ENCODE measurements at places on chromosomes 5 and 9. TPM values are rescaled to one million over a fixed set of nuclear protein-coding genes. Genes with fewer than 3 reads are reported as not detected.

DNA sequence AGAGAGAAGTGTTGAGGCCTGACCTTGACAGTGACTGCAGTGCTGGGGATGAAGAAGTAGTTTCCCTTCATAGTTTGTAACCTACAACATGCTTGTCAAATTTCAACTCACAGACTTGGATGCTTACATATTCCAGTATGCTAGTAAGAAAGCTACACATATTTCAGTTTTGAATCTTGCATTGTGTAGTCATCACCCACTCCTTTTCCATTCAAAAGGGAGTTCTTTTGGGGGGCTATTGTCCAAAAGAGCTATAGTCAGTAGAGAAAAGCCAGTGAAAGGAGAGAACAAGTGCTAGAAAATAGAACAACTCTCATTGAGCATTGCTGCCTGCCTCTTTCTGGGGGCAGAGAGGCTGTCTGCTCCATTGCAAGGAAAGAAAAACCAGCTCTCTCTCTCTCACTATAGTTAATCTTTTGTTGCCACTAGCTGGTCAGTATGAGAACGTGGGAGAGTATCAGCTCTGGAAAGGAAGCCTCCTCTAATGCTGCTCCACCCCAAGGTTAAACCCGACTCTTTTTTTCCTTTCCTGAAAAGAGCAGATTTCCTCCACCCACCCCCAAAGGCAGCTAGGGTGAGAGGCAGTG lies 7.3 kb downstream of the ASTN2 start:
- DNase-seq: no peak
- H3K4me1 ChIP-seq: no peaks in the 10 kb centered on the region
- peaks cover 5% of the 10 kb centered on the region for H3K27me3 ChIP-seq
- no peaks in the 10 kb centered on the region for H3K36me3 ChIP-seq
- no peak overlapping the region for H3K27ac ChIP-seq
- no peak overlapping the region for H3K4me3 ChIP-seq

DNA sequence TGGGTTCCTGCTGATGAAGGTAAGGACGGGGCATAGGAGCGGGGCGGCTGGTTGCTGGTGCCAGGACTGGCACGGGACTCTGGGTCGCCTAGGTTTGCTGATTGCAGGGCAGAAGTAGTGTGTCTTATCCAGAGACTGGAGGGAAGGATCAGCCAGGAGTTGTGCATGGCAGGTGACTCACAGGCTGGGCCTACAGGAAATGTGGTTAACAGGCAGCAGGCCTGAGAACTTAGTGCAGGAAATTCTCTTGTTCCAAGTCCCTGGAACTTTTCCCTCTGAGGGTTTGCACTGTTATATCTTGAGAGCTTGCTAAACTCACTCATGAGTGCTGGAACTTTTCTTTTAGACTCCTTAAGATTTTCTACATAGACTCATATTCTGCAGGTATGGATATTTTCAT lies 95.1 kb downstream of the ANXA2R start:
- no peak for DNase-seq
- no peaks in the 10 kb centered on the region for H3K36me3 ChIP-seq
- H3K4me3 ChIP-seq: no peak overlapping the region
- no peaks in the 10 kb centered on the region for H3K27me3 ChIP-seq
- peaks cover 5% of the 10 kb centered on the region for H3K4me1 ChIP-seq

DNA sequence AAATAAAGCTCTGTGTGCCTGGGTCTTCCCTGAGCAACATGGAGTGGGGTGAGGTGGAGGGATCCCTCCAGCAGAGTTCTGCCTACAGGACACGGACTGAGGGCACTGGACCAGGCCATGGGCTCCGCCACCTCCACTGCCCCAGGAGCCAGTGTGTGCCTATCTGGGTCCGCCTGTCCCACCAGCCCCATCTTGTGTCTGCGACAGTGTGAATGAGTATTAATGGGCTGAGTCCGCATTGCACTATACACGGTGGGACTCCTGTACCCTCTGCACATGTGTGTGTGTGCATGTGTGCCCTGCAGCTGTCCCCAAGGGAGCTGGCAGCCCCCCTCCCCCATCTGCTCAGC lies 11.4 kb downstream of the FGFR4 start:
- no peak for DNase-seq
- H3K4me1 ChIP-seq: no peaks in the 10 kb centered on the region
- no peaks in the 10 kb centered on the region for H3K27me3 ChIP-seq
- no peaks in the 10 kb centered on the region for H3K36me3 ChIP-seq
- no peak overlapping the region for H3K27ac ChIP-seq
- no peak overlapping the region for H3K4me3 ChIP-seq

DNA sequence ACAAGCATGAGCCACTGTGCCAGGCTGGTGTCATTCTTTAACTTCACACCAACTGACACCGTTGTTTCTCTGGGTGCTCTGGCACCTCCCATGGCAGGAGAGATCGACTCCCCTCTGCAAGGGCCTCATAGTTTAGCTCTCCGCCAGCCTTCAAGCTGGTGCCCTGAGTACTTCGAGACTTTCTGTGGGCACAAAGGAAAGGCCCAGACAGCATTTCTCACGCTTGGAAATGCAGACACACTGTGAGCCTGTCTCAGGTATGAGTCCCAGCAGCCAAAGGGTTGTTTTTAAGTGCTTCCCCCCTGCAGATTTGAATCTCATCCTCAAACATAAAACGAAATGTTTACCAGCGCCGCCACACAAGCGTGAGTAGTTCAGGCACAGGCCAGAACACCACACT lies 11.1 kb upstream of the TCF7 start:
- no peaks in the 10 kb centered on the region for H3K36me3 ChIP-seq
- no peaks in the 10 kb centered on the region for H3K27me3 ChIP-seq
- no peak for DNase-seq
- no peak overlapping the region for H3K4me3 ChIP-seq
- peaks cover 96% of the 10 kb centered on the region for H3K4me1 ChIP-seq
- no peak overlapping the region for H3K27ac ChIP-seq

- no peak for DNase-seq
- H3K27me3 ChIP-seq: no peaks in the 10 kb centered on the region
- no peak overlapping the region for H3K27ac ChIP-seq
- no peaks in the 10 kb centered on the region for H3K4me1 ChIP-seq
- no peak overlapping the region for H3K4me3 ChIP-seq
Observed at GRCh38 chr5:128216285-128216684, 132.7 kb downstream of the SLC12A2 start.

GRCh38 chr9:28127101-28127500 lies 553.8 kb upstream of the C9orf72 start:
- no peak overlapping the region for H3K27ac ChIP-seq
- no peaks in the 10 kb centered on the region for H3K36me3 ChIP-seq
- no peaks in the 10 kb centered on the region for H3K4me1 ChIP-seq
- no peak overlapping the region for H3K4me3 ChIP-seq
- DNase-seq: no peak

GRCh38 chr5:106894964-106895363 lies 775.8 kb downstream of the EFNA5 start:
- no peak overlapping the region for H3K4me3 ChIP-seq
- no peaks in the 10 kb centered on the region for H3K27me3 ChIP-seq
- no peaks in the 10 kb centered on the region for H3K36me3 ChIP-seq
- H3K4me1 ChIP-seq: no peaks in the 10 kb centered on the region
- DNase-seq: no peak

DNA sequence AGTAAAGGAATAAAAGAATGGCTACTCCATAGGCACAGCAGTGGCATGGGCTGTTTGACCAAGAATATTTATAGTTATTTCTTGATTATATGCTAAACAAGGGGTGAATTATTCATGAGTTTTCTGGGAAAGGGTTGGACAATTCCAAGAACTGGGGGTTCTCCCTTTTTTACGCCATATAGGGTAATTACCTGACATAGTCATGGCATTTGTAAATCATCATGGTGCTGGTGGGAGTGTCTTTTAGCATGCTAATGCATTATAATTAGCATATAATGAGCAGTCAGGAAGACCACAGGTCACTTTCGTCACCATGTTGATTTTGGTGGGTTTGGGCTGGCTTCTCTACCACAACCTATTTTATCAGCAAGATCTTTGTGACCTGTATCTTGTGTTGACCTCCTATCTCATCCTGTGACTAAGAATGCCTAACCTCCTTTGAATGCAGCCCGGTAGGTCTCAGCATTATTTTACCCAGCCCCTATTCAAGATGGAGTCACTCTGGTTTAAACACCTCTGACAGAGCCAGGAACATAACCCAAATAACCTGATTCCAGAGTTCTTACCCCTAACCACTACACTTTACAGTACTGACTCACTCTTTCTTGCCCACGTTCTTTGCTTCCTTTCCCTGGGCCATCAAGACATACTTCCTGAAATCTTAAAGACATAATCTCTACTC lies 25.0 kb upstream of the MRPS30 start:
- no peaks in the 10 kb centered on the region for H3K4me1 ChIP-seq
- H3K27ac ChIP-seq: no peak overlapping the region
- DNase-seq: no peak
- H3K4me3 ChIP-seq: no peak overlapping the region
- H3K27me3 ChIP-seq: no peaks in the 10 kb centered on the region

DNA sequence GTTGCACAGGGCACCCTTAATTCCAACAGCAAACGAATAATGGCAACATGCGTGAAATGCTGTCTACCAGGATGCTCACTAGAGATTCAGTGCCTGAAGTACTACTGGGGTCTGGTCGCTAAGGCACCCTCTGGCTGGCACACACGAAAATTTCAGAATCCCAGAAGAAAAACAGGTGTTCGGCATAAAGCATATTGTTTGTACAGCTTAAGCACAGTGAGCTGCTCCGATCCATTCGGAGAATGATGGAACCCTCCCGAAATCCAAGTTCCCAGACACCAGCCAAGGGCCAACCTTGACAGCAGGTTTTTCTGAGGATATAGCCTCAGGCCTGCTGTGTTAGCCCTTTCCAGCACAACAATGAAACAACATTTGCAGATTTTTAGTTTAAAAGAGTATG lies 61.4 kb upstream of the ALDH1B1 start:
- H3K36me3 ChIP-seq: no peaks in the 10 kb centered on the region
- H3K4me1 ChIP-seq: no peaks in the 10 kb centered on the region
- DNase-seq: no peak
- no peak overlapping the region for H3K4me3 ChIP-seq
- H3K27ac ChIP-seq: no peak overlapping the region

- DNase-seq: no peak
- no peak overlapping the region for H3K4me3 ChIP-seq
- H3K27me3 ChIP-seq: no peaks in the 10 kb centered on the region
- no peak overlapping the region for H3K27ac ChIP-seq
- H3K4me1 ChIP-seq: no peaks in the 10 kb centered on the region
- H3K36me3 ChIP-seq: no peaks in the 10 kb centered on the region
Observed at GRCh38 chr9:19451240-19452087, 42.7 kb downstream of the ACER2 start.

Gene ANGPTL2
- not detected for total RNA-seq

Gene SLC34A1
- not detected for total RNA-seq

DNA sequence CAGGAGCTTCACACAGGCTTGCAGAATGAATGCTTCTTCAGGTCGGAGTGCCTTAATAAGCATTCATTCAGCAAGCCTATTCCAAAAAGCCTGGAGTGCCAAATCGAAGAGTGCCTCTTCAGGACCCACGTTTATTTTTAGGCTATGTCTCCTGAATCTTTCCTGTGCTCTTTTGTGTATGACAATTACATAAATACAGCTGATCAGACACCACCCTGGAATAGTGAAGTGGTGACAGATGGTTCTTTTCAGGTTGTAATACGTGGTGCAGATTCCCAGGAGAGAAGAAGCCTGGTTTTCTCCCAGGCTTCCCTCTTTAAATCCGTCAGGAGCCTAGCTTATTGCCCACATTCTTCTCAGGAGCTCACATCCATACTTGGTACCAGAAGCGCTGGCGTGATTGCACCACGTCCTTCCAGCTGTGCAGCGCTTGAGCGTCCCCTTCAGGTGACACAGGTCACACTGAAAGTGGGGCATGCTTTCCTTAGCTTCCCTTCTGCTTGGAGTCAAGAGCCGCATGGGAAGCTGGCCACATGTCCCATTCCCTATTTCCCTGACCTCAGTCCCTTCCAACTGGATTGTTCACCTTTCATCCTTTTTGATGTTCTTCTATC lies 123.1 kb downstream of the ADCY2 start:
- H3K27ac ChIP-seq: no peak overlapping the region
- no peaks in the 10 kb centered on the region for H3K4me1 ChIP-seq
- no peak overlapping the region for H3K4me3 ChIP-seq
- H3K27me3 ChIP-seq: no peaks in the 10 kb centered on the region
- H3K36me3 ChIP-seq: no peaks in the 10 kb centered on the region
- DNase-seq: no peak

Gene IFNA13
- total RNA-seq: not detected

DNA sequence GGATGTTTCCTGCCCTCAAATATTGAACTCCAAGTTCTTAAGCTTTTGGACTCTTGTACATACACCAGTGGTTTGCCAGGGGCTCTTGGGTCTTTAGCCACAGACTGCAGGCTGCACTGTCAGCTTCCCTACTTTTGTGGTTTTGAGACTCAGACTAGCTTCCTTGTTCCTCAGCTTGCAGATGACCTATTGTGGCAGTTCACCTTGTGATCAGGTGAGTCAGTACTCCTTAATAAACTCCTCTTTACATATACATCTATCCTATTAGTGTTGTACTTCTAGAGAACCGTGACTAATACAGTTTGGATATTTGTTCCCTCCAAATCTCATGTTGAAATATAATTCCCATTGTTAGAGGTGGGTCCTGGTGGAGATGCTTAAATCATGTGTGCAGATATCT lies 681.9 kb upstream of the ARRDC3 start:
- H3K27me3 ChIP-seq: no peaks in the 10 kb centered on the region
- no peak overlapping the region for H3K27ac ChIP-seq
- no peaks in the 10 kb centered on the region for H3K4me1 ChIP-seq
- no peaks in the 10 kb centered on the region for H3K36me3 ChIP-seq

- no peaks in the 10 kb centered on the region for H3K4me1 ChIP-seq
- no peak for DNase-seq
Observed at GRCh38 chr5:89613222-89613956, 730.4 kb upstream of the MEF2C start.

DNA sequence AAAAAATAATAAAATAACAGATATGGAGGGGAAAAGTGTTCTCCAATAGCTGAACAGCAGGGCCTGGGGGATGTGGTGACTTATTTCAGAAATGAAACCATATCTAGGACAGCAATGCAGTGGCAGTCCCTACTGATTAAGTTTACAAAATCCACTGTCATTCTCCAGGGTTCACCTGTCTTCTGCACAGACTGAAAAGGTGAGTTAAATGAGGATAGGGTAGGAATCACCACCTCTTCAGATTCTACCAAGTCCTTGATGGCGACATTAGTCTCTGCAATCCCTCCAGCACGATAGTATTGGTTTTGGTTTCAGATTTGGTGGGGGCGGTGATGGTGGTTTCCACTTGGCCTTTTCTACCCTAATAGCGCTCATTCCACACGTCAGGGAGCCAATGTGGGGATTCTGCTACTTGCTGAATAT lies 32.3 kb upstream of the NPM1 start:
- no peaks in the 10 kb centered on the region for H3K36me3 ChIP-seq
- H3K27ac ChIP-seq: no peak overlapping the region
- H3K4me3 ChIP-seq: no peak overlapping the region
- DNase-seq: no peak

GRCh38 chr9:133134388-133135145 lies 13.5 kb upstream of the RALGDS start:
- peak overlapping the region; percentile 100 for H3K27ac ChIP-seq
- H3K4me1 ChIP-seq: peaks cover 80% of the 10 kb centered on the region
- H3K36me3 ChIP-seq: no peaks in the 10 kb centered on the region
- DNase-seq: no peak
- H3K4me3 ChIP-seq: peak overlapping the region; percentile 22
- H3K27me3 ChIP-seq: no peaks in the 10 kb centered on the region

Gene MEIKIN
- total RNA-seq: 0.53 TPM

- no peak overlapping the region for H3K4me3 ChIP-seq
- no peaks in the 10 kb centered on the region for H3K27me3 ChIP-seq
- H3K27ac ChIP-seq: no peak overlapping the region
- H3K36me3 ChIP-seq: no peaks in the 10 kb centered on the region
- H3K4me1 ChIP-seq: no peaks in the 10 kb centered on the region
Observed at GRCh38 chr9:109811876-109812275, 31.9 kb downstream of the PALM2AKAP2 start.

Gene ARID3C
- total RNA-seq: 0.44 TPM

Gene CTNND2
- total RNA-seq: not detected

GRCh38 chr9:84759300-84759750 lies 89.8 kb downstream of the NTRK2 start:
- peaks cover 2% of the 10 kb centered on the region for H3K27me3 ChIP-seq
- H3K4me3 ChIP-seq: no peak overlapping the region

Gene COL15A1
- total RNA-seq: not detected
